Posterior vena cava (tissue), 2 donors: ENCODE measurements at places on chromosomes 16 and 17. TPM values are rescaled to one million over a fixed set of nuclear protein-coding genes. Genes with fewer than 3 reads are reported as not detected.

DNA sequence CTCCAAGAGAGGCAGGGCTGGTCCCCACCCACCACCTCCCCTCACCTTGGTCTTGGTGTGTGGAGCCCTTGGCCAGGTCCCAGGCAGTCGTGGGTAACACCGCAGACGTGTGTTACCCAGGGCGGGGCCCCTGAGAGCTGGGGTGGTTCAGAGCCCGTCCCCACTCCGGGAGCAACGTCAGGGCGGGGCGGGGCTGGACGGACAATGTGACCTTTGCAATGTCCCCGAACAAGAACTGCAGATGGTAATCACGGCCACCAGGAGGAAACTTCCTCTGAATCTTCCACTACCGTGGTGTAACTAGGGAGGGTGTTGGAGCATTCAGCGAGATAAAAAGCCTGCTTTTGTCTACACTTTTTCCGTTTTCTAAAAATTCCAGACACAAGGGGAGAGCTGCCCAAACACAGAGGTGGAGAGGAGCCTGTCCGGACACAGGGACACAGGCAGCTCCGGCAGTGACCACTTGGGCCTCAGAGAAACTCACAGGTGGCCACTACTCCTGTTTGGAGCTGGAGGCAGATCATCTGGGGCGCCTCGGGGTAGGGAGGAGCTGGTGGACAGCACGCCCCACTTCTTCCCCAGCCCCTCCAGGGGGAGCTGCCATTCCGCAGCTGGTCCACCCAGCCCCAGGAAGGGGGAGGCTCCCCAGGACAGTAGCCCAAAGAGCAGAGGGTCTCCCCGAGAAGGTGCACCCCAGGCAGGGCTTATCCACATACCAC lies 14.2 kb upstream of the SLC38A10 start:
- DNase-seq, result peak; percentile 97

Gene MYH13
- not detected for total RNA-seq

DNA sequence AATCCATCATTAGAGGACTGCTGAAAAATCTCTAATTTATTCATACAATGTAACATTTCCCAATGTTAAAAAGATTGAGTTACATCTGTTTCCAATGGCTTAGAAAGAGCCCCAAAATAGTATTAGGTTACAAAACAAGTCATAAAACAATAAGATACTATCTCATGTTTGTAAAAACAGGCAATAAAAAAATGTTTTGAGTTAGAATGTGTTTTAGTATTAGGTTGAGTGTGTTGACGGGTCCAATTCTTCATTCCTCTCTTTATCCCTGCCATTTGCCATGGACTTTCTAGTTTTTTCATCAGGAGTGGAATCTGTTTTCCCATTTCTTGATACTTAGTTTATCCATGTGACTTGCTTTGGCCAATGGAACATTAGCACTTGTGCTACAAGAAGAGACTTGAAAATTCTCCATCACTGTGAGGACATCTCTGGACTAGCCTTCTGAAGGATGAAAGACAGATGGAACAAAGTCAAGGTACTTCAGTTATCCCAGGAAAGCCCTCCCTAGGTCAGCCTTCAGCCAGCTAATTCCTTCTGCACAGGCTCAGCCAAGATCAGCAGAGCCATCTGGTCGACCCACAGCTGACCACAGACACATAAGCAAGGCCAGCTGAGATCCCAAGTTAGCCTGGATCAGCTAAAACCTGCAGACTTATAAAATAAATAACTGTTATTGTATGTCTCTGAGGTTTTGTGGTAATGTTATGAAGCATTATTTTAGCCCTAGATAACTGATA lies 83.3 kb downstream of the HS3ST3A1 start:
- no peak for DNase-seq

Gene SNAI3
- 0.56 TPM for total RNA-seq

Gene HOXB13
- not detected for total RNA-seq

GRCh38 chr17:43125967-43126910 lies 1.1 kb upstream of the BRCA1 start:
- no peak for DNase-seq

Gene KRTAP16-1
- not detected for total RNA-seq

- DNase-seq, result no peak
Measured at GRCh38 chr16:9332574-9333148, 241.2 kb downstream of the HAPSTR1 start.

Gene OSBPL7
- total RNA-seq, result 9.8 TPM

DNA sequence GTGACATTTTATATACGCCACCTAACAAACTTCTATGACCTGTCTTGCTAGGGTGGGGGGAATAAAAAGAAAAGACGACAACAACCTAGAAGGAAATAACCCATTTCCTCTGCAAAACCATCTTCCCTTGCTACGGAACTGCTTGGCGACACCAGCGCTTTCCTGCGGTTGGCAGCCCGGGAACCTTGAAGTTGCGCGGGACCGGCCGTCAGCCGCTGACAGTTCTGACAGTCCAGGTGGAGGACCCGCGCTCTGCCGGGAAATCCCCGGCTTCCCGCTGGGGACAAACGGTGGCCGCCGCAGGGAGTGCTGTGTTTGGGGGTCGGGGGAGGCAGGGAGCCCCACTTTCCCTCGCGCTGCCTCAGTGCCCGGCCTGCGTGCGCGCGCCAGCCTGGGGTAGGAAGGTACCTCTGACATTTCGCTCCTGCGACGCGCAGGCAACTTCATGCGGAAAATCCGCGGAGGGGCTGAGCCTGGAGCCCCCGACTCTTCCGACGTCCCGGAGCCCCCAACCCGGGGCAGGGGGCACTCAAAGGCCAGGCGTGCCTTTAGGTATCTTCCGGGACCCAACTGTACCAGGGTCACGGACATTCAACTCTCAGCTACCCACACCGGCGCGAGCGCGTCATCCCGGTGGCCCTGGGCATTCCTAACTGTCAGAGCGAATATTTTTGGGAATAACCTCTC lies 516 bp downstream of the SLC16A6 start:
- DNase-seq, result peak; percentile 86

- DNase-seq, result no peak
Measured at GRCh38 chr17:728911-729310, 3.5 kb upstream of the TLCD3A start.

- DNase-seq, result no peak
Measured at GRCh38 chr16:5336941-5337340, 239.3 kb upstream of the EEF2KMT start.

DNA sequence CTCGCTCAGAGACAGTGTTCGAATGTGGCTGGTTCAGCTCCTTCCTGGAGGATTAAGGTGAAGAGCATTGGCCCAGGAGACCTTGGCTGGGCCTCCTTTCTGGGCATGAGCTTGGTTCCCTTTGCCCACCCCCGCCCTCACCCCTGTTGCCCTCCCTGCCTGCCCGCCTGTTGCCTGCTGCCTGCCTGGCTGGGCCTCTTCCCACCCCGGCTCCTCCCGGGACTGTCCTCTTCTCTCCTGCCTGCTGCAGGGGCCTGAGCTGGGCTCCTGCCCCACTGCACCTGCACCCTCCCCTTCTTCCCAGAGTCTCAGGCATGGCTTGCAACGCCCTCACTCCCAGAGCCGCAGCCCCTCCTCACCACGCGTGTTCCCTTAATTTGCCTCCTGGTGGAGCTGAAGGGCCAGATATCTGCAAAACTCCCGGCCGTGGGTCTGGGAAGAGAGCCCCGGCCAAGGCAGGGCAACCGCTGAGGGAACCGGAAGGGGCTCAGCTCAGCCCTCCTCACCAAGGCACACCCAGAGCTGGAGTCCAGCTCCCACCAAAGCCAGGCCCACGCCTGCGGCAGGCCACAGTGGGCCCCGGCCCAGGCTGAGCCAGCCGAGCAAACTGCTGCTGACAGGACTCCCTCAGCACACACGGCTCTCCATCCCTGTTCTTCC lies 31.2 kb downstream of the MNT start:
- no peak for DNase-seq
